ENCODE measurements at places on chromosomes 2 and 18. TPM values are rescaled to one million over a fixed set of nuclear protein-coding genes. Genes with fewer than 3 reads are reported as not detected.

DNA sequence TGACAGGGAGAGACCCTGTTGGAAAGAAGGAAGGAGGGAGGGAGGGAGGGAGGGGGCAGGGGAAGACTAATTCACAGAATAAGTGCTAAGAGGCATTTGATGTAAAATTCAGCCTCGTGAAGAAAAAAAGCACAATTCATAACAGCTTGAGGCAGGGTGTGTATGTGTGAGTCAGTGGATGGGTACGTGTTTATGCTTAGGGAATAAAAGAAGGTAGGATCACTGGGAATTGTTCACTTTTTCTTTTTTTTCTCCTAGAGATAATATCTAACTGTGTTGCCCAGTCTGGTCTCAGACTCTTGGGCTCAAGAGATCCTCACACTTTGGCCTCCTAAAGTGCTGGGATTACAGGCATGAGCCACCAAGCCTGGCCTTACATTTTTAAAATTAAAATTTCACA lies 39.2 kb downstream of the WDR33 start:
- DNase-seq, result peak; percentile 24
- H3K27ac ChIP-seq, result peak overlapping the region; percentile 49
- H3K36me3 ChIP-seq, result peaks cover 23% of the 10 kb centered on the region
- no peak overlapping the region for H3K4me3 ChIP-seq
- no peaks in the 10 kb centered on the region for H3K27me3 ChIP-seq
- peaks cover 21% of the 10 kb centered on the region for H3K4me1 ChIP-seq

DNA sequence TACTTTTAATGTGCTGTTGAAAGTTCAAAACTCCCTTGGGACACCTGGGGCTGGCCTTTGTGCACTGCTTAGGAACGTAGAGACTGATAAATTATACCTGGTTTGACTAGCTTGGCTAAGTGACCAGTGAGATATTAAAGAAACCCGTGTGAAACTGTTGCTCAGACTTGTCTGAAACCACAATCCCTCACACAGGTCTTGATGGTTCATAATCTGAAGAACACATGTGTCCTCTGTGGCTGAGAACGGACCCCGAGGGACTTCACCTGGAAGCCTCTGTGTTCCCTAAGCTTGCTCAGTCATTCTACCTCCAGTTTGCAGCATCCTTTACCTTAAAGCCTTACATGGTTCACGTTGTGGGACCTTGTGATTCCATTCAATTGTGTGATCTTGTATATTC lies 218.8 kb downstream of the CBLN2 start:
- H3K36me3 ChIP-seq, result no peaks in the 10 kb centered on the region
- no peaks in the 10 kb centered on the region for H3K4me1 ChIP-seq
- no peak overlapping the region for H3K27ac ChIP-seq
- no peak overlapping the region for H3K4me3 ChIP-seq
- DNase-seq, result no peak

DNA sequence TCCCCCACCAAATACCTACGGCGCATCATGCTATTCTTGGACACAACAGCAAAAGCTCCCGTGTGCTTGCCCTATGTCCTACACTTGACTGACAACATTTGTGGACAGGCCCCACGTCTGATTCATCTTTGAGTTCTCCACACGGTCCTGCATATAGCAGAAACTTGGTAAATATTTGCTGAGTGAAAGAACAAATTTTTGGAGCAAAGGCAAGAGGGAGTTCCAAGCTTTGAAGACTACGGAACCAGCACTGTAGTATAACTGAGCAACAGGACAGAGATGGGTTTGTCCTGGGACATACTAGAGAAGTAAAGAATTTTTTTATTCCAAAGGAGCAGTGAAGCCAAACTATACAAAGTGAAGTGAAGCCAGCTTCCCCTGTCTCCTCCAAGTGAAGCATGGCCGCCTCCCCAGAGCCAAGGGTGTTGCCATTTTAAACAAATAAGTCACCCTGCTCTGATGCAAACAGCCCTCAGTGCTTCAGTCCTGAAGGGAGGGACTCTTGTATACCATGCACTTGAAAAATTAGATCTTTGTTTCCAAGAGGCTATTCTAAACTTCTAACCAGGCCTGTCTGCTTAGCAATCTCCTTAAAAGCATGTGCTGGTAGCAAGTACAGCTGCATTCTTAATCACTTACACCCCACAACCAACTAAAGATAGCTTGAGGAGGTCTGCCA lies 35.9 kb downstream of the SPRED2 start:
- H3K27me3 ChIP-seq, result no peaks in the 10 kb centered on the region
- peak overlapping the region; percentile 59 for H3K27ac ChIP-seq
- H3K36me3 ChIP-seq, result no peaks in the 10 kb centered on the region
- peaks cover 46% of the 10 kb centered on the region for H3K4me1 ChIP-seq
- H3K4me3 ChIP-seq, result peak overlapping the region; percentile 7
- DNase-seq, result peak; percentile 60

The PAIP2B gene
- total RNA-seq, result 6.1 TPM

The POTEI gene
- total RNA-seq, result not detected

The SIX2 gene
- 11.9 TPM for total RNA-seq

All from PC-9 (cell line).